Thoracic aorta (tissue), 2 donors: ENCODE measurements at places on chromosomes 1 and 21. TPM values are rescaled to one million over a fixed set of nuclear protein-coding genes. Genes with fewer than 3 reads are reported as not detected.

DNA sequence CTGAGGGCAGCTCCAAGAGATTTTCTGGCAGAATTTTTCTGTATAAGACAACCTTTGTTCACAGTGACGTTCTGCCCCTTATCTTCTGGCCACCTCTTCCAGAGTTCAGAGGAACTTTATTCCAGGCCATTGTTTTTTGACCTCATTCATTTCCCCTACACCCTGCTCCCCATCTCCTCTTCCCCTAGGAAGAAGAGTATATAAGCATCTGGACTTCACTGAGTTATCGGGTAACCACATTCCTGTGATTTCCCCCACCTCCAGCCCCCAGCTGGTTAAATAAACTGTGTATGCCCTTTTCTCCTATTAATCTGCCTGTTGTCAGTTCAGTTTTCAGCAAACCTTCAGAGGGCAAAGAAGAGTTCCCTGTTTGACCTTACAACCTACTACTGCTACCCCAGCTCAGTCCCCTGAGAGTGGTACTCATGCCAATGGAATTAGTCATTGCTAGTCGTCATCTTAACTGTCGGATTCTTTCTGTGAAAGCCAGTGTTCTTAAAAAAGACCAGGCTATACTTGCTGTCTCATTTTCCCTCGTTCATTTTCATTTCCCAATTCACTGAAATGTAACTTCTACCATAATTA is 14.3 kb upstream of the ALG14 start:
- peak; percentile 51 for DNase-seq

Gene EVA1C
- 115 TPM for total RNA-seq

DNA sequence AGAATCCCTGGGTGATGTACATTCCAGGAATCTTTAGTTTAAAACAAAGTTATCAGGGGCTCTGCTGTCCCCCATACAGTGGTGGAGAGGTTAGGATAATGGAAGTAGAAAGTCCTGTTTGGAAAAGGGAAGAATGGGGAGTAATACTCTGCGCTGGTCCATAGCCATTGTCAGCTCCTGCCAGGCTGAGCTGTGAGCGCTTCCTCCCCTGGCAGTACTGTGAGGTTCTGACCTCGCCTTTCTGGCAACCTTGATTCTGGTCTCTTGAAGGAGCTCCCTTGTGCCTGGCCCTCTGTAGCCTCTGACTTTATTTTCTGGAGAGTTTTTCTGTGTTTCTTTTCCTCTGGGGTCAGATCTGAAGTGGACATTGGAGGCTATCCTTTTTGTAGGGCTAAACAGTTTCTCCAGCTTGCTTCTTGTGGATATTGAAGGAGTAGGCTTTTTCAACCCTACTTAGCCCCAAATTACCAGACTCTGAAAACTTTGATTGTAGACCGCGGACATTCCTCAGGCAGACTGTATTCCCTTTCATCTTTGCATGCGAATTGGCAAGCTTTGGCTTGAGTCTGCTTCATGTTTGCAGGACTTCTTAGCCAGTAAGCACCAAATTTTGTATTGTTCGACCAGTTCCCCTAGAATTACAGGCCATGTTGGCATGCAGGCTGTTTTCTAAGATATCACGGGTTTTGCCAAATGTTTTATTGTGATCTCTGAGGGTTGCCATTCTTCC is 13.8 kb downstream of the UBE4B start:
- DNase-seq = no peak

Gene LCE6A
- total RNA-seq = not detected

Gene TMIGD3
- 4.7 TPM for total RNA-seq

Gene RNASEL
- 5.9 TPM for total RNA-seq

DNA sequence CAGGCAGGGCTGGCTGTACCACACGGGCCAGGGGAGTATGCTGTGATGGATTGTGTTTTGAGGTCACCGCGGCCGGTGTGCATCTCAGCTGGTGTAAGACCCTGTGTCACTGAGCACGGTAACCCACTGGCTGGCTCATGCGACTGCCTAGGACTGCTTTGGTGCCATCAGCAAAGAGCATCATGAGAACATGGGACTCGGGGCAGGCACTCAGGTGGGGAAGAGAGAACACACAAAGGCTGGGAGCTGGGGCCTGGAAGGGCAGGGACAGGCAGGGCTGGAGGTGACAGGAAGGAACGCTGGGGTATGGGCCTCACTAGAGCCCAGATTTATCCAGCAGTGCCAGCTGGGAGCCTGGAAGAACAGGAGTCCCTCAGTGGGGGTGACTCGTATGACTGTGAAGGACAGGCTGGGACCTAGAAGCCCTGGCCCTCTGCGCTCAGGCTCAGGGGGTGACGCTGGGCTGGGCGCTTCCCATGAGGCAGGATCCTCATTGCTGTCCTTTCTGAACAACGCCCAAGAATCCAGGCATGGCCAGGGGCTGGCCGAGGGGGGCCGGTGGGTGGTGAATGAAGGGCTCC is 210.4 kb upstream of the VAMP3 start:
- DNase-seq = no peak

GRCh38 chr1:211640301-211640630 is 35.2 kb downstream of the NEK2 start:
- DNase-seq = no peak

GRCh38 chr1:100075773-100076172 is 57.0 kb downstream of the SASS6 start:
- DNase-seq = no peak

GRCh38 chr1:27321813-27322568 is at the start of gene TMEM222:
Gene TMEM222 (plus strand): TSS chr1:27322163. CDS start chr1:27322198, 35 bp downstream.
- DNase-seq = peak; percentile 90

GRCh38 chr1:46034601-46035516 is 97.6 kb downstream of the PIK3R3 start:
- DNase-seq = no peak

DNA sequence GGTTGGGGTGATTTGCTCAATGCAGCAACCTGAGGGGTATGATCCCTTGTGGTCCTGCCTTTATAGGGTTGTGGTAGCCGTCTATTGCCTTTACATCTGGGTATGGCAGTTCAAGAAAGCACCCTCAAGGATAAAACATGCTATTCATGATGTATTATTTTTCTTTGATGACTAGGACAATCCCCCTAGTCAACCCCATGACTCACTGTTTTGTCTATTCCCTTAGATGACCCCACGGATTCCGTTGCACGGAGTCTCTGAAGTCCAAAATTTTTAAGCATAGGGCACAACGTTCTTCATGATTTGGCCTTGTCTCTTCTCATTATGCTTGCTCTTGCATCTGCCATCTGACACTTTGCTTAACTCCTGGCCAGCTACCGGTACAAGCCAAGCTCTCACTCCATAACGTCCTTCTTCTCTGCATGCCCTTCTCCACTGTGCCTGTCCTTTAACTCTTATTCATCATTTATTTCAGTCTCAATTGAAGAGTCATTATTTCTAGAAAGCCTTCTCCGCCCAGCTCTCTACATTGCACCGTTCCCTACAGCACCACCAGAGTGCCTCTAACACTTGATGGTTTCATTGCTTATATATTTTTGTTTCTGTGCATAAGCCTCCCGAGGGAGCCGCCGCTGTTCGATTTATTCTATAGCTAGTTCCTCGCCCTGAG is 838 bp upstream of the DISP1 start:
- no peak for DNase-seq

GRCh38 chr21:42621166-42621818 is 32.1 kb upstream of the PDE9A start:
- no peak for DNase-seq

GRCh38 chr1:245856944-245857531 is 650.0 kb downstream of the SMYD3 start:
- DNase-seq = no peak

GRCh38 chr1:64292399-64292798 is 89.0 kb downstream of the UBE2U start:
- no peak for DNase-seq

DNA sequence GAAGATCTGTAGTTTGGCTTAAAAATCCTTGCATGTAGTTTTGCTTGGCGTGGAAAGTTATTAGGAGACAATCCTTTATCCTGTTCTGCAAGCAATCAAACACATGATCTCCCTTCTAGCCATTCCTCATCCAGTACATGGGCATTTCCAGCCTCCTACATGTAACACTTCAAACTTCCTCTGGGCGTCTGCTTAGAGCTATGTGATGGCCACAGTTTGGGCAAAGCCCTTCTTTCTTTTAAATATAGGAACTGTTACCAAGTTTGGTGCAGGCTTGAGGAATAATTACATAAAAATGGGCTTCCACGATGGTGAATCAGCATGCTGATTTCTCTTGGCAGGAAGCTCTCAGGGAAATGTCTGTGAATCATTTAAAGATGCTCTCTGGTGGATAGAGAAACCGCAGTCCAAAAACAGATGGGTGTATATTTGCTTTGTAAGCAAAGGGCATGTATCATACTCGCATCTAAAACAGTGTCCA is 176.9 kb upstream of the FMN2 start:
- no peak for DNase-seq

DNA sequence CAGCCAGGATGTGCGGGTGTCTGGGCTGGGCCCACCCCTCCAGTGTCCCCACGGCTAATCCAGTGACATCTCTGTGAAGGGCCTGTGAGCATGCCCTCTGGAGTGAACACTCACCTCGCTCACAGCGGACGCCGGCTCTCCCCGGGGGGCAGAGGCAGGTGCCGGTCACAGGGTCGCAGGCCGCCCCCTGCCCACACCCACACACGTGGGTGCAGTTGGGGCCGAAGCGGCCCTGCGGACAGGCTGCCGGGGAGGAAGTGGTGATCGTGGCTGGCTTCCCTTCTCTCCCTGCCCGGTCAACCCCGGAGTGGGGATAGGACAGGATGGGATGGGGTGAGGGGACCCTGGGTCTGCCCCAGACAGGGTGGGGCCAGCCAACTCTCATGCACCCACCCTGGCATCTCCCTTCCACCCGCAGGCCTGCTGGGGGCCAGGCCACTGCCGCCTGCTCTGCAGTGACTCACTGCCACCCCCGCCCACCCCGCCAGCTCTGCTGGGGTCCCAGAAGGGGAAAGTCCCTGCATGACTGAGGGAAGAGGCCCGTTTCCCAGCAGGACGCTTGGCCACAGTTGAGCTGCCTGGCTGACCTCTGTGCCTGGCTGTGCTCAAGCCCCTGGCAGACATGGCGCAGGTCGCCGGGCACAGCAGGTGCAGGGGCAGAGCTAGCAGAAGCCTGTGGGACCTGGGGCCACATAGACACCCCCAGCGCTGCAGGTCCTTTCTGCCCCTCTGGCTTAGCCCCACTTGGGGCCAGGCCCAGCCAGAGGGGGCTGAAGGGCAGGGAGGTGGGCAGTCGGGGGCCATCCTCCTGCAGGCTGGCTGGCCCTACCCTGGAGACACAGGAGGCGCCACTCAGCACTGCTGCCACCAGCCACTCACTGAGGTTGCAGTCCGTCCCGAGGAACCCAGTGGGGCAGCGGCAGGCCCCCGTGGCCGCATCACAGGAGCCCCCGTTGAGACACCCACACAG is 41.6 kb downstream of the ARHGEF16 start:
- DNase-seq = no peak

GRCh38 chr1:20533635-20534034 is 18.7 kb upstream of the FAM43B start:
- DNase-seq = no peak

GRCh38 chr1:159935719-159936272 is 9.6 kb downstream of the IGSF9 start:
- no peak for DNase-seq

Gene LPAR3
- 1.1 TPM for total RNA-seq

DNA sequence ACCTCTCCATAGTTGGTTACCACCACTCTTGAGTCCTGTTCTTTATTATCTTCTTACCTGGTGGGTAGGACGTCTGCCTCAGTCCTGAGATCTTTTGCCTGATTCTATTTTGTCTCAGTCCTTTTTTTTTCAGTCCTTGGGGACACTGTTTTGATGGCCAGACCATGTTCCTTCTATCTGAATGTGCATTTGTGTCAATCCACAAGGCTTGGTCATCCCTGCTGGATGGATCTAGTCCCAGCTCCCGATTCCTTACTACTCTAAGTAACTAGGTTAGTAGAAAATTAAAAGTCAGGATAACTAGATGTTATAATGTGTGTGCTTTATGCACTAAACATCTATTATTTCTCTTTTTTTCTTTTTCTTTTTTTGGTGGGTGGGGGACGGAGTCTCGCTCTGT is 28.1 kb upstream of the AK4 start:
- no peak for DNase-seq

- DNase-seq = no peak
Observed at GRCh38 chr1:202289009-202289408, 52.7 kb downstream of the UBE2T start.

GRCh38 chr1:158916085-158916484 is 15.3 kb upstream of the PYHIN1 start:
- DNase-seq = no peak

- no peak for DNase-seq
Observed at GRCh38 chr1:228937851-228938536, 202.7 kb downstream of the RHOU start.

GRCh38 chr1:176619261-176619660 is 156.3 kb downstream of the PAPPA2 start:
- DNase-seq = no peak

Gene FAM167B
- total RNA-seq = 0.78 TPM

Gene PLEKHG5
- 23.4 TPM for total RNA-seq

GRCh38 chr1:93434987-93435386 is 12.9 kb upstream of the FNBP1L start:
- no peak for DNase-seq

DNA sequence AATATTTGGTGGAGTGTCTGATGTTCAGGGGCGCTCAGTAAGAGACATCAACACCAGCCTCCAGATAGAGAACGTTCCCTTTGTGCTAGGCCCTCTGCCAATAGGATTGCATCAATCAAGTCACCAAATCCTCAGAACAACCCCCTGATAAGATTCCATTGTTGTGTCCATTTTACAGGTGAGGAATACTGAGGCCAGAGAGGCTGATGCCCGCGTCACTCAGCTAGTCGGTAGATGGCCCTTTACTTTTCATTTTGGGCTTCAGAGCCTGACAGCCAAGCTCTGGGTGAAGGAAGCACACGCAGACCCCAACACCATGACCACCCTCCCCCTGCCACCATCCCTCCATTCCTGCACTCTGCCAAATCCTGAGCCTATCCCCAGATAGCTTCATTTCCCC is 406.2 kb downstream of the PTPRU start:
- DNase-seq = no peak

DNA sequence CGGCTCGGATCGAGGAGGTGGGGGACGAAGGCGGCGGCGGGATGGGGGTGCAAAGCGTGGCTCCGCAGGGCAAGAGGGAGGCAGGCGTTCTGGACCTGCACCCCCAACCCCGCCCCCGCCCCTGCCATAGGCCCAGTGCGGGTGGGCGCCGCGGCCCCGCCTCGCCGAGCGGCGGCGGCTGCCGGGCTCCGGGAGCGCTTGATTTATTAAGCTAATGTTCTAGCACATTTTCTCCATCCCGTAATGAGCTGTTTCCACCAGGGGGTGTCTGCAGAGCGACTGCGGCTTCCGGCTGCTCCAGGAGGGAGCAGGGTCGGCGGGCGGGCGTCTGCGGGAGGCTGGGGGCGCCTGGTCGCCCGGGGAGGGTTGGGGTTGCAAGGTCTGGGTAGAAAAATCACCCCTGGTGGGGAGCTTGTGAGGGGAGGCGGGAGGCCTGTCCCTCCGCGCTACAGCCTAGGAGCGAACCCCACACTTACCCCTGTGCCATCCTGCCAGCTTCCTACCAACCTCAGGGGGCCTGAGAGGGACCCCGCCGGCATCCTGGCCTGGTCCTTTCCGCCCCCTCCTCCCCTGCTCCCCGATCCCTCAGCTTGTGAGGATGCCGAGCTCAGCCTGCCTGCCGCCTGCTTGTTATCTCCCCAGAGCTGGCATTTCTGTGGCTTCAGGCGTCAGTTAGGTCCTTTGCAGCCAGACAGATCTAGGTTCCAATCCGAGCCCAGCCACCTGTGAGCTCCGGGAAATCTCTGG is 48.5 kb upstream of the ACOT11 start:
- no peak for DNase-seq
